Activated CD8-positive, alpha-beta T cell treated with anti-CD3 and anti-CD28 coated beads, Interleukin-2, amount 10 ng/mL, durations not matched to agents 7 days and 5 days (primary cell): ENCODE measurements at places on chromosomes 3 and 15.

GRCh38 chr3:106343811-106344210 is 475.0 kb upstream of the CBLB start:
- DNase-seq: no peak

- no peak for DNase-seq
Measured at GRCh38 chr3:42256135-42256819, 9.7 kb downstream of the CCK start.

DNA sequence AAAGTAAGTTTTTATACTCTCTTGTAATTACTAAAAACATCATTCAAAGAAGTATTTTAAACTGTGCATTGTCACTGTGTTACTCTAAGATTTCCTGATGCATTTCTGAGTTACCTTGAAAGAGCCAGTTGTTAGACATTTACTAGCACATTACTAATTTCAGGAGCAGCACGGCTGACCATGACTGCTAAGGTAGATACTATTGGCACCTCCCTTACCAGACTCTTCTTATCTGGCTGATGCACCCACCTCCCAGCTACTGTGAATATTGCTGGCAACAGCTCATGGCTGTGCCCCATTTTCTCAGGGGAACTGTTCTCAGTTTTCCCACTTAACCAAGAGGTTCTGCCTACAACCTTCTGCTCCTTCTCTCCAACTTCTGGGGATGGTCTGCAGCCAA is 29.4 kb downstream of the COL6A5 start:
- no peak for DNase-seq

DNA sequence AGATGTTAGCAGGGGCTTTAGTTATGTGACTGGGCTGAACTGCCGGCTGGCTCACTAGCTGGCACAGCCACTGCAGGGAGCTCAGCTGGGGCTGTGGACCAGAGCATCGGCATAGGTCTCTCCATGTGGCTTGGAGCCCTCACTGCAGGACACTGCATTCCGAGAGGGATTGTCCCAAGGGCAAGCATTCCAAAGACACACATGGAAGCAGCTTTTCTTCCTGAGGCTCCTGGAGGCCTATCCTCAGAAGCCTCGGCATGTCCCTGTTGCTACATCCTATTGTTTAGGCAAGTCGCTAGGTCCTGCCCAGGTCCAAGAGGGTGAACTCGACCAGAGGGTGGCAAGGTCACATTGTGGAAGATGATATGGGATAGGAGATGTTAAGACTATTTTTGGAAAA is 209.8 kb downstream of the PLCL2 start:
- DNase-seq: no peak

DNA sequence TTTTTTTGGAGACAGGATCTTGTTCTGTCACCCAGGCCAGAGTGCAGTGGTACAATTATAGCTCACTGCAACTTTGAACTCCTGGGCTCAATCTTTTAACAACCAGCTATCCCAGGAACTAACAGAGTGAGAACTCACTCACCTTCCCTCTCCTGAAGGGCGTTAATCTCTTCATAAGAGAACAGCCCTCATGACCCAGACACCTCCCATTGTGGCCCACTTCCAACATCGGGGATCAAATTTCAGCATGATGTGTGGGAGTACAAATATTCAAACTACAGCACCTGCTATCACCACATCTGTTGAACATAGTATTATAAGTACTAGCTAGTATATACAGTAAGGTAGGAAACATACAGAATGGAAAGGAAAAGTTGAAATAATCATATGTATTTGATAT is 132.5 kb downstream of the DOCK3 start:
- DNase-seq: no peak
